CD14-positive monocyte (primary cell): ENCODE measurements at places on chromosomes 12 and 14. TPM values are rescaled to one million over a fixed set of nuclear protein-coding genes. Genes with fewer than 3 reads are reported as not detected.
A peak's percentile ranks its signal among the peaks of the same experiment; 100 is the strongest.

The TMPRSS12 gene
- not detected for polyA plus RNA-seq

The CIROP gene
- polyA plus RNA-seq = not detected in 2 replicates

- DNase-seq = no peak
Measured at GRCh38 chr12:19014240-19014639, 115.3 kb upstream of the PLEKHA5 start.

The C12orf54 gene
- not detected in 2 replicates for polyA plus RNA-seq

The GLIPR1L1 gene
- not detected for polyA plus RNA-seq

The PDZRN4 gene
- polyA plus RNA-seq = not detected

DNA sequence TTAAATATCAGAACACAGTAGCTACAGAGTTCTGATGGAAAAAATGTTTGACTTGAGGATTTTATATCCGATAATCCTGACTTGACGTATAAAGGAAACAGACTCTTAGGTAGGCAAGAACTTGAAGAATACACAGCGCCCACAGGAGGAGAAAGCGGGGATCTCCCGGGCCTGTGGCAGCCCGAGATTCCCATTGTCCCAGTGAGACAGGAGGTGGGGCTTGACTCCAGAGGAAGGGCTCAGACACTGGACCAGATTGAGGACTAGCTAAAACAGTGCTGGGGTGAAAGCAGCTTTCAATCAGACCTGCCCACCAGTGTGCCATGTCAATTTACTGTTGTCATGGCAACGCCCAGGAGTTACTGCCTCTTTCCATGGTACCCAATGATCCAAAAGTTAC lies 51.1 kb upstream of the C14orf180 start:
- no peak for DNase-seq

The CCDC38 gene
- not detected for polyA plus RNA-seq

GRCh38 chr12:68037616-68038255 lies 48.5 kb downstream of the IFNG-AS1 start:
- no peak for DNase-seq

DNA sequence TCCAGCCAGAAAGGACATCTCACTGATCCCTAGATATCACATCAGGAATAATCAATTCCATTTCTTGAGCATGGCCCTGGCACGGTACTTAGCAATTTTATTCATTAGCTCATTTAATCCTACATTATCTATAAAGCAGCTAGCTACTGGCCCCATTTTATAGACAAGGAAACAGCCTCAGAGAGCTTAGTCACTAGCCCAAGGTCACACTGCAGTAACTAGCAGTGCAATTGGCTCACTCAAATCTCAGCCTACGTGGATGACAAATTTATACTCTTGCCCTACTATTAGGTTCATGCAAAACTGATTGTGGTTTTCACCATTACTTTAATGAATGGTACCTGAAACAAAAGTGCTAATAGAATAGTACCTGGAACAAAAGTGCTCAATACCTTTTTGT lies 41.7 kb downstream of the NUAK1 start:
- no peak for DNase-seq

GRCh38 chr12:54134850-54135249 lies 53.9 kb downstream of the SMUG1 start:
- no peak for DNase-seq

GRCh38 chr14:80055667-80056496 lies 155.4 kb downstream of the DIO2 start:
- no peak for DNase-seq

DNA sequence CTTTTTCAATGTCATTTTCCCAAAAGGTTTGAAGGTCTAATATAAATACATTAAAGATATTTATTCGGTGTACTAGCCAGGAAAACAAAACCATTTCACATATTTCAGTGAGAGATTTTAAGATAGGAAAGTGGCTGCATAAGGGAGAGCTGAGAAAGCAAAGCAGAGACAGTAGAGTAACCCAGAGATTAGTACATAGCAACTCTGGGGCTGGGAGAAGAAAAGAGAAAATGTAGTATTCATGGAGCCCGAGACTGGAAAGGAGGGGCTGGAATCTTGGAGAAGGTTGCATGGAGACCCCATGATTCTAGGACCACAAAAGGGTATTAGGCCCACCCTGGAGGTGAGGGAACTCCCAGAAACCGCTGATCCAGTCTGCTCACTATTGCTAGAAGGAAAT lies 236.9 kb downstream of the PAWR start:
- DNase-seq = no peak

DNA sequence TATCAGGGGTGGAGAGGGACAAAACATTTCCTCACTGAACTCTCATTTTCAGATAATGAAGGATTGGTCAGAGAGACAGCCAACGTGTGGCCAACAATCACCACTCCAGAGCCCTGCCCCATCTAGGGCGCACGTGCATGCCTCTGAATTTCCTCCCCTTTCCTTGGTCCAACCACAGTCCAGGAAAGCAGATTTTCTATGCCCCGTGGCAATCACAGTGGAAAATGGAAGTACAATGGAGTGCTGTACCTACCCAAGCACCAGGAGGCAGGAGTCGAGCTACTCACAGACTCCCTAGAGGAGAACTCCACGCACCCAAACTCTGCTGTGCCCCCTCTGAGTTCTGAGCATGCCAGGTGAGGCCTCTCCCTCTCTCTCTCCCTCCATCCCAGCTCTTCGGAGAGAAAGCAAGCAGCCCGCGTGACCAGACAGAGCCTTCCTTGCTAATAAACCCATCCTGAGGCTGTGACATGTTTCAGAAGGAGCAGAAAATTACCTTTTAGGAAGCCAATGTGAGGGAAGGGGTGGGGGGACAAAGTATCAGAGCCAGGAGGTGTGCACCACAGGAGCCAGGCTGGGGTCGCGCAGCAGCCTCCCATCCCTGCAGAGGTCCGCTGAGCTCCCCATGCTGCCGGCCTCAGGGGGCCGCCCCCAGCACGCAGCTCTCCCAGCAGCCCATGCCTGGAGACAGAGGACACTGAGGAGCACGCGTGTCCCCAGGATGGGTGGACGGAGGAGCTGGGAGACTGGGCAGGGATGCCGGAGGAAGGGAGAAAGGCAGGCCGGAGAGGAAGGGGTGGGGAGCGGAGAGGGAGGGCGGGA lies 73.4 kb downstream of the PITPNM2 start:
- DNase-seq = no peak

- DNase-seq = no peak
Measured at GRCh38 chr12:49482095-49483051, 56.5 kb upstream of the KCNH3 start.

GRCh38 chr14:64643709-64644108 lies 60.5 kb upstream of the PLEKHG3 start:
- no peak for DNase-seq

The STYK1 gene
- polyA plus RNA-seq = not detected

The SLCO1B1 gene
- not detected in 2 replicates for polyA plus RNA-seq

GRCh38 chr12:111597831-111598636 lies 1.1 kb downstream of the ATXN2 start:
- peak; percentile 54 for DNase-seq

DNA sequence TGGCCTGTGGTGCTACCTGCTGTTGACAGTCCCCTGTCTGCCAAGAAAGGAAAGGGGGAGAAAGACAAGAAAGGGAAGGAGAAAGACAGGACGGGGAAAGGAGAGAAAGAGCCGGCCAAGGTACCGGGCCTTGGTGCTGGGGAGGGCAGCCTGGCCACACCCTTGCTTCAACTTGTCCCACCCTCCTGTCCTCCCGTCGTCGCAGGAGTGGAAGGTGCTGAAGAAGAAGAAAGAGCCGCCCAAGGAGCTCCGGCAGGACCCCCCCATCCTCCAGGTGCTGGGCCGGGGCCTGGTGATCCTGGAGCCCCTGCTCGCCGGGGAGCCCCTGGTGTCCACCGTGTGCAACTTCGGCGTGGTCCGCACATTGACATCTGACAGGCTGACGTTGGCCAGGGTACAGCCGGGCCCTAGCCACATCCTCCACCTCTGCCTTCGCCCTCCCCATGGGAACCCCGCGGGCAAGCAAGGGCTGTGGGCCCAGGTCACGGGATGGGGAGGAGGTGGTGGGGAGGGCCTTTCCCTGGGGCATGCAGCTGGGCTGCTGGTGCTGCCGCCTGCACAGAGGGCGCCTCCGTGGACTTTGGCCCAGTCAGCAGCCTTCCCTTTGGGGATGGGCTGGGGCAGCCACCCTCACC lies 2.9 kb upstream of the B3GNT4 start:
- no peak for DNase-seq

The STRAP gene
- polyA plus RNA-seq = 111 TPM
